ELF-1 (cell line): ENCODE measurements at places on chromosomes 6 and 20.

- DNase-seq: no peak
These were observed 378.0 kb downstream of the CD109 start for GRCh38 chr6:74073999-74074398.

DNA sequence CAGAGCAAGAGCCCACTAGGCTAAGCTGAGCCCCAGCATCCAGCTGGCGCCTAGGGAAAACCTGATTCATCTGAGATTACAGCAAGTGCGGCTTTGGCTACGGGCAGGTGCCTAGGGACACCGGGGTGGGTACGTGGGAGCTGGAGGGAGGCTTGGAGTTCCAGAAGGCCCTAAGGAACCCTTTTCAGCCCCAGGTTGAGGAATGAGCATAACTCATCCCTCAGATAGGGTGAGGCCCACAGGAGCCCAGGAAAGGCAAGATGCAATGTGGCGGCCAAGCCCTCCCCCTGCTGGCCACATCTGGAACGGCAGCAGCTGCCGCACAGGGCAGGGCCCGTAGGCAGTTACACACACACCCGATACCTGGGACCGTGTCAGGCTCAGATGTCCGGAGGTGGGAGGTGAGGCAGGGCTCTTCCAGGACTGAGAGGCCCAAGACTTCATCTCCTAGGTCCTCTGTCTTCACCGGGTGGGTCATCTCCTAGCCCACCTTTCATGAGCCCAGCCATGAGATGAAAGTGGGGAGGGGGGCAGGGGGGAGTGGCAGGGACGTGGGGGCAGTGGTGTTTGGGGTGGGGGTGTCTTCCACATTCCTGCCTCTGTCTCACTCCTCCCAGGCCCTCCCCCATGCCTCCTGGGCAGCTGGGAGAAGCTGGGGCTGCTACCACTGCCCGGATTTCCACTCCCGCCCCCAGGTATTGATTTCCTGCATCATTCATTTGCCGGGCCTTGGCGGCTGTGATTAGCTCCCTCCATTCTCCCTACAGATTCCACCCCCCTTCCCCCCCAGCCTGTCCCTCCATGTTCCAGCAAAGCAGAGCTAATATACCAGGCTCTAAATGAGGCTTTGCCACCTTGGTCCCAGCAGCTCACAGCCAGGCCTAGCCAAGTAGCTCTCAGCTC, 5.5 kb downstream of the MDGA1 start:
- peak; percentile 95 for DNase-seq

GRCh38 chr20:55678126-55678525, 327.2 kb downstream of the CBLN4 start:
- no peak for DNase-seq

DNA sequence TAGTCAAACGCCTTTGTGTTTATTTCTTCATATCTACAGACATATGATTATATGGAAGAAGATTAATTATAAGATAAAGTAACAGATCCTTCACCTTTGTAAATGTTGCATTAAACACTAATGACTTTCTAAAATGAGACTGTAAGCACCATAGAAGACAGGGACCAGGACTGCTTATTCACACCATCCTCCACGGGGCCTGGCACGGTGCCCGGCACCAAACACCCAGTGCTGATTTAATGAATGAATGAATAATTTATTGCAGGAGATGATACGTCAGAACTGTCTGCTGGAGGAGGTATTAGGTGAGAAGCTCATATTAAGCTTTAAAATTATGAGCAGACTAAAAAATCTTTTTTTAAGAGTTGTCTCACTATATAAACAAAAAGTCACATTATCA, 88.3 kb downstream of the SLX4IP start:
- DNase-seq: no peak

- no peak for DNase-seq
These were observed 53.8 kb downstream of the ADAT2 start for GRCh38 chr6:143396497-143397226.

DNA sequence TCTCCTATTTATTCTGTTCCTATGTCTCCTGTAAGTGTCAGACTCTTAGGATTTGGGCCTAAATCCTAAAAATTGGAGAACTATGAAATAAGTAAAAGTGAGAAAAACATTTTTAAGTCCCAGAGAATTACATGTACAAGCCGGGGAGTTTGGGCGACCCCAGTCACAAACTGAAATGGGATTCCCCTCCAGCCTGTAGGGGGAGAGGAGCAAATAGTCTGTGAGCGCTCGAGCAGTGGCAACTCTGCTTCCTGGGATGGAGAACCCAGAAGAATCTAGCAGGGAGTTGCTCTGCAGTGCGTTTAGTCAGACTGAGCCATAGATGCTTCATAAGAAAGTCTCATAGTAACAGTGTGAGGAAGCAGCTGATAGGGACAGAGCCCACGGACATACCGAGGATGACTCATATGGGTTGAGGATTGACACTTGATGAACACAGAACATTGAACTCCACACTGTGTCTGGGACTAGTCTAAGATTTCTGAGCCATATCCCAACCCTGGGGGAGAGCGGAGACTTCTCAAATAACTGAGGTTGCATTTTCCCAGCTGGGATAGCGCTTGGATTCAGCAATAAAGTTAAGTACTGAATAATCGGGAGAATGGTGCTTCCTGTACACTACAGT, 437.2 kb downstream of the BCKDHB start:
- no peak for DNase-seq

DNA sequence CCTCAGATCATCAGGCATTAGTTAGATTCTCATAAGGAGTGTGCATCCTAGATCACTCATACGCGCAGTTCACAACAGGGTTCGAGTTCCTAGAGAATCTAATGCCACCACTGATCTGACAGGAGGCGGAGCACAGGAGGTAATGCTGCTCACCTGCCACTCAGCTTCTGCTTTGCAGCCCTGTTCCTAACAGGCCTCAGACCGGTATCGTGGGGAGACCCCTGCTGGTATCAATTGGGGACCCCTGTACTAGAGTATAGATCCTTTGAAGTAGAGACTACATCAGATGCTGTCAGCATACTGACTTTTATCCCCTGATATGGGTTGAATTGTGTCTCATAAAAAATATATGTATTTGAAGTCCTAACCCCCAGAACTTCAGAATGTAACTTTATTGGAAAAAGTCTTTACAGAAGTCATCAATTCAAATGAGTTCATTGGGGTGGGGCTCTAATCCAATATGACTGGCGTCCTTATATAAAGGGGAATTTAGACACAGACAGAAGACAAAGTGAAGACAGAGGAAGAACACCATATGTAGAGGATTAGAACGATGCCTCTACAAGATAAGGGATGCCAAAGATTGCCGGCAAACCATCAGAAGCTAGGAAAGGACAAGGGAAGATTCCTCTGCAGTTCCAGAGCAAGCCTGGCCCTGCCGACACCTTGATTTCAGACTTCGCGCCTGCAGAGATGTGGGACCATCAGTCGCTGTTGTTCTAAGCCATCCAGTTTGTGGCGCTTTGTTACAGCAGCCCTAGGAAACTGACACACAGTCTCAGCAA, 104.4 kb upstream of the BTBD3 start:
- DNase-seq: no peak

- no peak for DNase-seq
These were observed 406.5 kb downstream of the BTBD9 start for GRCh38 chr6:38233161-38233791.

DNA sequence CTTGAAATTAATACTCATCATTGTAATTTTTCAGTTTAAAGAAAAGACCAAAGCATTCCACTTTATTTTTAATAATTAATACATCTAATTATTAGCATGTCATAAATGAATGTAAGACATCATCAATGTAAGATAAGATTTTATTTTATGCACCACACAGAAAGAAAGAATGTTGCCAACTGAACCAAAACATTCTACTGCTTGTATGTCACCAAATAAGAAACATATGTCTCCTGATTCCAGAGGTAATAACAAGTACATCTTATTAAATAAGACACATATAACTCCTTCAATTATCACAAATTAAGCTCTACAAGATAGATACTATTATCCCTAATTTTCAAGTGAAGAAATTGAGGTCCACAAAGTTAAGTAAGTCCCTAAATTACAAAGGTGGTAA, 189.5 kb downstream of the GMDS start:
- DNase-seq: no peak

DNA sequence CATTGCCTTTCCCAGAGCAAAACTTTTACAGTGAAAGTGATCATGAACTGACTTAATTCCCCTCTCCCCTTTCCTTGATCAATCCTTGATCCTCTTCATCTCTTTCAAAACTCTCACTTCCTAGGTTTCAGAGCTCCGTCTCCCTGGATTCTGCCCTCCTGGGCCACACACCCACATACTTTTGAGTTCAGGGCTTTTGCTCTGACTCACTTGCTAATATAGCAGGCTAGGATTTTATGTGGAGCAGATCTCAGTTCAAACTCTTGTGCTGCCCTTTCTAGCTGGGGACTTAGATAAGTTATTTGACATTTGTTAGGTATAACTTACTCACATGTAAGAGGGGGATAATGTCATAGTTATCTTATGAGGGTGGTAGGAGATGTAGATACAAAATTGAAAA, 109.1 kb upstream of the MLIP start:
- DNase-seq: no peak

DNA sequence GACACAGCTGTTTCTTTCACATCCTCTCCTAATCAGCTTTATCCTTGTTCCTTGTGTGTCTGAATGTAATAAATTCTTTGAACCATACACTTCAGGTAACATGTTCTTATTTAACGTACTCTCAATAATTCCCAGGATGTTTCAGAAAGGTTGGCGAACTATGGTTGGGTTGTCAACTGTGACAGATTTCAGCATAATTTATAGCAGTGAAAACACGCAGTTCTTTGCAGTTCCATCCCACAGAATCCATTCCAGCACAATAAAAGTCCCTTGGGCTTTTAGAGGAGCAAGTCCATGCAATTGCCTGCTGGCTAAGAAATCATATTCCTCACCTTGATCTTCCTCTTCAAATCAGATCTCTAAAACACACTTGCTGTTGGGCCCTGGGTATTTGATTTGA, 119.3 kb downstream of the COL9A1 start:
- DNase-seq: no peak

DNA sequence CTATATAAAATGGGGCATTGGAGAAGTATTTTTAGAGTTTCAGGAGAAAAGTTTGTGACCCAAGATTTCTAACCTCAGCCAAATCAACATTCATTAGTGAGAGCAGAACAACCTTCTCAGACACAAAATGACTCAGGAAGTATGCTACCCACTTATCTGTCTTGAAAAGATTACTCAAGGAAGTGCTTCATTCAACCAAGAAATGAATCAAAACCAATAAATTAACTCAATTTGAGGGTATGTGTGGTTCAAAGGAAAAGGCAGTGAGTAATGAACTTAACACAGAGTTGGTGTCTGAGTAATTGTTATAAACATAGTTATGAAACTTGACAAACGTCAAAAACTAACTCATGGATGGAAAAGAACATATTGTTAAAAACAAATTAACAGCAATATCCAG, 227.6 kb downstream of the HAO1 start:
- no peak for DNase-seq

GRCh38 chr20:1134836-1135235, 16.4 kb downstream of the PSMF1 start:
- no peak for DNase-seq

- no peak for DNase-seq
These were observed 10.8 kb downstream of the SENP6 start for GRCh38 chr6:75612434-75612833.

GRCh38 chr6:37173493-37174195, 3.7 kb downstream of the PIM1 start:
- DNase-seq: peak; percentile 27

DNA sequence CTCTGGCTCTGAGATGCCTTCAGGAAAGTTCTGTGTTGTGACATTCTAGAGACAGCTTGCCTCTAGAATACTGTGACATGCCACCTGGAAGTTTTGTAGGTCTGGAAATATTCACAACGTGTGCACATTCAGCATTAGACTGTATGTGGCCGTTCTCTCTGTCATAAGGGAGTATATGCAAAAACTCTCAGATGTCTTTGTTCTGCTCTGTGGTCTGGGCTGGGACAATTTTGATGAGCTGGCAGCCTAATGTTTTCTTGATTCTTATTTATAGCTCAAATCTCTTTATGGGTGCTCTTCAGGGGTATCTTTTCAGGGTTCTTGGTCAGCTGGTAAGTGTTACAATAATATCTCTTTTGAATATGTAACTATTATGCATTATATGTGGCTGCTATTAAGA, 355.1 kb downstream of the PAX1 start:
- DNase-seq: no peak

- DNase-seq: peak; percentile 8
These were observed 398.0 kb downstream of the EPHA7 start for GRCh38 chr6:93021235-93021915.

- no peak for DNase-seq
These were observed 151.9 kb downstream of the SH3BGRL2 start for GRCh38 chr6:79782792-79783580.

DNA sequence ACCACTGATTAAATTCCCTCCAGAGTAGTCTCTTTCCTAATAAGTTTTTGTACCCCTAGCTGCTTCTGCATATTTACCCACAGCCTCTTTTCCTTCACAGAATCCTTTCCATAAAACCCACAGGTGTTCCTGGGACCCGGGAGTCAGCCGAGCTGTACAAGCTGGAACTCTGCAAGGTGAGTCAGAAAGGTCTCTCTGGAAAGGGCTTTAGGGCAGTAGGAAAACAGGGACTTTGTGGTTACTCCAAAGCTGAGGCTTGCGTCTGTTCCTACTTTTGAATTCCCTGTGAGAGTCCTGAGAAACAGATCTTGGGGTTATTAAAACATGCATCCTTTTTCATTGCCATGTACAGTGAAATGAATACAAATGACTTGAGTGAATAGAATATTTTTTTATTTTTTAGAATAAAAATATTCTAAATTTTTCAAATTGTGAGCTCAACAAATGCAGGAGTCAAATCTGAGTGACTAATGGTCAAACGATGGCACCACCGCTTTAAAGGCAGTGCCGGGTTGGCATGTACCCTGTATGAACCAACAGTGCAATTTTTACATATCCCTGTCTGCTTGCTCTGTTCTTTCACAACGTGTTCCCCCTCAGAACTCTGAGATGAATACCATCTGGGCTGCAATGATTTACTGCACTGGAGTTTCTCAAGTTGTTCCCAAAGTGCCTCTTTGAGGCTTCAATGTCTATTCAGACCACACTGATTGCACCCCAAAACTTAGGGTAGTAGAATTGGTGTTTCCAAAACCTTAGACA, 78.4 kb downstream of the GFRAL start:
- DNase-seq: no peak

DNA sequence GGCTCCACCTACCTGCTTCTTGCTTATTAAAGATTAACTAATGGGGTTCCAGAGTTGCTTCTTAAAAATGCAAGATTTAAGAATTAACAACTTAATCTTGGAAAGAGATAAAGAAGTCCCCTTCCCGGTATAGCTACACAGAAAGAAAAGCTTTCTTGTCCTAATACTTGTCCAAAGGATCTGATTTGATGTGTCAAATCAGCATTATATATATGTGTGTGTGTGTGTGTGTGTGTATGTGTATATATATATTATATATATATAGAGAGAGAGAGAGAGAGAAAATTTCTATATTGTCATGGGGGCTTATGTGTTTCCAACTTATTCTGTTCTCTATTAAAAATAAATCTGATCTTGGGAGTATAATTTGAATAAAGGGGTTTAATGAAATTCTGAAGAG, 4.6 kb upstream of the HMGN4 start:
- DNase-seq: no peak

DNA sequence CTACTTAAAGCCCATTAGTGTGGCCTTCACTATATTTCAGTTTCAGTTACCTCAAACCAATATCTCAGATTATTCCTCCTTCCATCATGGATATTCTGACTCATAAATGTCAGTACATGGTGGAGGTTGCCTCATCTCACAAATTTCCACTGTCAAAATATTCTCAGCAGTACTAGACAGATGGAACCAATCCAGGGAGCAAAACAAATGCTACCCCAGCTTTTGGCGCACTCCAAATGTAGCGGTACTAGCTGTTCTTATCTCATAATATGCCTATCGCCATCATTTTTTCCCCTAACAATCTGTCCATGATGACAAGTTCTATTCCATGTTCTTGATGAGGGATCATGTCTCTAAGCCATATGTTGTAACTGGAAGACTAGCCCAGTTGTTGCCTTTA, 1026.1 kb downstream of the KIF16B start:
- no peak for DNase-seq
